Activated naive CD4-positive, alpha-beta T cell treated with anti-CD3 and anti-CD28 coated beads, Interleukin-2, amount 50 U/mL, for 16 hours (primary cell): ENCODE measurements at places on chromosomes 3 and 15.

- DNase-seq = no peak
Measured at GRCh38 chr15:101124731-101125451, 127.0 kb downstream of the CHSY1 start.

DNA sequence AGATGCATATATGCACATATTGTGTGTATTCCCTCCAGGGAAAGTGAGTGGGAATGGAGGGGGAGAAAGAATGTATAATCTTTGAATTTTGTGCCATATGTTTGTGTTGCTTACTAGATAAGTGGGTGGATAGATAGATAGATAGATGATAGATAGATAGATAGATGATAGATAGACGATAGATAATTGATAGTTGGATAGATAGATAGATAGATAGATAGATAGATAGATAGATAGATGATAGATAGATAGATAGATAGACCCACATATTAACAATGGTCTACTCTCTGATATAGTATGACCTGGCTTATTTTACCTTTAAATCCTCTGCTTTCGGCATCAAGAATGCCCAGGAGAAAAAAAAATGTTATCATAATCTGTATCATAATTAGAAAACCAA, 21.2 kb downstream of the GJD2 start:
- no peak for DNase-seq

DNA sequence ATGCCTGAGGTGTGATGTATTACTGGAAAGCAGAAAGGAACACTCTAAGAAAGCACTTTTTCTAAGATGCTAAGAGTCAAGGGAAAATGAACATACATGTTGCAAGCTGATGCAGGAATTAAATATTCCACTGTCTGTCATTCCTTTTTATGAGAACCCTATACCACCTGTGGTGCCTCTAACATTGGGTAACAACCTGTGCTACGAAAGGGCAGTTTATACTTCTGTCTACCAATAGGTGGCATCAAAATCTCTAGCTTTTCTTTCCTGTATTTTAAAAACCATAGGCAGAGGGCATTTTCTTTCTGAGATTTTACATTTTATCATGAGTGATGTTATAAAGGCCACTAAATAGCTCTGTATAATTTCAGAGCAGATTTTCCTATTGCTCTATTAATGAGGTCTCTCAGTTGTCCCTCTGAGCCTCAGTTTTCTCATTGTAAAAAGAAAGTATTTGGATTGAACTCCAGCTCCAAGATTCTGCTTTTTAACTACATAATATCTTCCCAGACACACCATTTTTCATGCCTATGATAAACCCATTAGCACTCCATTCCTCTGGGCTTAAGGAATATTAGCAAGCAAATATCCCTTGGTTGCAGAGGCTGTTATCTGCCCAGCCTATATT, 3.5 kb upstream of the CPNE4 start:
- DNase-seq = no peak

- no peak for DNase-seq
Measured at GRCh38 chr3:120801484-120801883, 58.9 kb downstream of the GTF2E1 start.

- DNase-seq = no peak
Measured at GRCh38 chr3:189780546-189781270, 149.5 kb downstream of the TP63 start.

DNA sequence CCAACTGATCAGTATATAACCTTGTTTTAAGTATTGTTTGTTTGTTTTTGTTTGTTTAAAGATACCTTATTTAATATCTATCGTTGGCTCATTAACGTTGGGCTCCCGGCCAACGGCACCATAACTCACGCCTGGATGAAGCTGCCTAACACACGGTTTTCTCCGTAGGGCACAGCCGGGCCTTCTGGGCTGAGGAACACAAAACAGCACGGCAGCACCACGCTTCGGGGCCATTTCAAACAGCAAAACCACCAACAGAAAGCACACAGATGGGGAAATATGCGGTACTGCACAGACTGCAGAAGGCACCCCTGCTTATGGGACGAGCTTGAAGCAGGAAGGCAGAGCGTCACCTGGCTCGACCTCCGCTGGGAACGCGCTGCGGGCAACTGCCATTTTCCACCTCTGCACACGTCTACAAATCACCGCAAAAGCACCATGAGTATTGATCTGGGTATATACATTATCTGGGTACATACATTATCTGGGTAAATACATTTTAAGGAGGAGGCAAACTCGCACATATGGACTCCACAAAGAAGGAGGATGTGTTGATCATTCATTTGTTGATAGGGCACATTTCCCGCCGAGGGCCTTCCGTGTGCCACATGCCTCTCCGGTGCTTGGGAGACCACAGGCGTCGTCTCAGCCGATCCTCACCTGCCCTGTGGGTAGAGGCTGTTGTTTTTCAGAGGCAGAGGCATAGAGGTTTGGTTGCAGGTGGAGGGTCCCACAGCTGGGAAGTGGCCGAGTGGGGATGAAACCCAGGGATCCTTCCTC, 123.7 kb upstream of the ATP2B2 start:
- DNase-seq = no peak

GRCh38 chr3:52552089-52552488, 15.7 kb downstream of the UQCC5 start:
- DNase-seq = no peak

- no peak for DNase-seq
Measured at GRCh38 chr3:88779482-88779881, 327.9 kb upstream of the EPHA3 start.

GRCh38 chr3:100173961-100174360, 59.7 kb upstream of the FILIP1L start:
- no peak for DNase-seq

DNA sequence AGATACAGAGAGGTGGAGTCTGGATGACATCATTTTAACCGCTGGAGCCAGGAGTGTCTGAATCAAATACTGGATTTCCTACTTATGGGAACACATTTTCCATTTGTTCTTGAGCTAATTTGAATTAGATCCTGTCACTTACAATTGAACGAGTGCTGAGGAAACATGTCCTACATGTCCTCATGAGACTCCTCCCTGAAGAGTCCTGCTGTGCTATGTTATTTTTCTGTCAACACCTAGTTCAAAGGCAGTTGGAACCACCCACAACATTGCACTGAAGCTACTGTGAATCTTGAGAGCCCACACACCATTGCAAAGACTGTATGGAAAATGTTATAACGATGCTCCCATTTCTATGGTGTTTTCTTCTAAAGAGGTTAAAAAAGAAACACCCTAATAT, 123.5 kb upstream of the CRBN start:
- no peak for DNase-seq

- DNase-seq = no peak
Measured at GRCh38 chr15:101723171-101723873, 951 bp downstream of the TARS3 start.
